ENCODE measurements at places on chromosomes 4 and X.

GRCh38 chrX:112997991-112998390 lies 157.4 kb upstream of the AMOT start:
- no peak for DNase-seq

DNA sequence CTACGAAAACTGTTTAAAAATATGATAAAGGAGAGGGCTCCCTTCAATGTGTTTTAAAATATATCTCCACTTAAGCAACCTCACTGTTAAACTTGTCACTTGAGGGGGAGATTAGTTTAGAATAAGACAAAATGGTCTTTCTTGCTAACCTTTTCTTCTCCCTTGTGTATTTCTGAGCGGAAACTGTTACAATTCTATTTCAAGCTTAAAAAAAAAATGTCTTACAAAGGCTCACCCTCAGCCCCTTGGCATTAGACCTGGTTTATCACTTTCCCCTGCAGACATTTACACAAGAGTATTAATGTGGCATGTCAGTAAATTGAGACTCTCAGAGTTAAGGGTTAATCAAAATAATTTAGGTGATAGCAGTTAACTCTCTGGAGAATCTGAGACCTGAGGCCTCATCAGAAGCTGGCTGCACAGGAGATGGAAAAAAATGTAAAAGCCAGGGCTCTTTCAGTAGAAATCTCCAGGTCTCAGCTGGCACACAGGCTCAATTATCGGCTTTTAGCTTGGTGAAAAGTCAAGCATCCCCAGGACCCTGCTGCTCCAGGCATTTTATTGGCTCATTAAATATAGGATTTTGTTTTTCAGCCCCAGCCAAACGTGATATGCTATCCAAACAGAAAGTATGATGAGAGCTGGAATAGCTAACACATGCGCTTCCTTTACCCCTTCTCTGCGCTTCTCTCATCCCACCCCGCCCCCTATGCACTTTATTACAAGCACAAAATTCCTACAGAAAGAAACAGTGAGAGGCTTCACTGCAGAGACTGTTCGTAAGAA lies 130.5 kb downstream of the PPA2 start:
- no peak for DNase-seq

GRCh38 chr4:176229645-176230044 lies 34.3 kb upstream of the SPATA4 start:
- DNase-seq = no peak

GRCh38 chrX:124010157-124010556 lies 48.7 kb downstream of the STAG2 start:
- no peak for DNase-seq

DNA sequence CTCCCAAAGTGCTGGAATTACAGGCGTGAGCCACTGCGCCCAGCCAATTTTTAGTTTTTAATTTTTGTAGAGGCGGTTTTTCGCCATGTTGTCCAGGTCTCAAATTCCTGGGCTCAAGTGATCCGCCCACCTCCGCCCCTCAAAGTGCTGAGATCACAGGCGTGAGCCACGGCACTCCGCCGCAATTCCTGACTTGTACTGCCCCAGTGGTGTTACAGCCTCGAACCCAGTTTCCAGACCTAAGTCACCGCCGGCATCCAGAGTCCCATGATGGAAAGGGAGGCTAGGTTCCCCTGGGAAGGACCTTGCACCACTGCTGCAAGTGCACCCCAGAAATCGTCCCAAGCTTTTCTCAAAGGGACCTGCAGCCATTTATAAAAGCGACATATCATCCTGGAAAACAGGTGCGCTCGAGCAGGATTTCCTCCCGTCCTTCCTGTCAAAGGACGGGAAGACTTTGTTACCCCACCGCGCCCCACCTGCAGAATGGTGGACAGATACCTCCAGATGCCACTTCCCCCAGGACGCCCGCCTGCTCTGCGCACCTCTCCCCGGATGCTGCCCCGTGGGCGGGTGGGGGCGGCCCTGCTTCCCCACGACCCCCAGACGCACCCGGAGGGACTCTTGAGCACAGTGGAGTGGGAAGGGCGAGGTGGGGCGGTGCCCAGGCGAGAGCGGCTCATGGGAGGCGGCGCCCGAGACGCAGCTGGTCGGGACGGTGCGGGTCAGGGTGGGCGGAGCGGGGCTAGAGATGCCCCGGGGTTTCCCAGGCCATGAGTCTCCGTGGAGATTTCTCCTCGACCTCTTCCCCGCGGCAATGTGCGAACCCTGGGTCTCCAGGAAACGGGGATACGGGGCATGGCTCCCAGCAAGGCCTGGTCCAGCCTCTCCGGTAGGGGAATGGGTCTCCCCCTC lies 947 bp upstream of the RPL10 start:
- peak; percentile 58 for DNase-seq

DNA sequence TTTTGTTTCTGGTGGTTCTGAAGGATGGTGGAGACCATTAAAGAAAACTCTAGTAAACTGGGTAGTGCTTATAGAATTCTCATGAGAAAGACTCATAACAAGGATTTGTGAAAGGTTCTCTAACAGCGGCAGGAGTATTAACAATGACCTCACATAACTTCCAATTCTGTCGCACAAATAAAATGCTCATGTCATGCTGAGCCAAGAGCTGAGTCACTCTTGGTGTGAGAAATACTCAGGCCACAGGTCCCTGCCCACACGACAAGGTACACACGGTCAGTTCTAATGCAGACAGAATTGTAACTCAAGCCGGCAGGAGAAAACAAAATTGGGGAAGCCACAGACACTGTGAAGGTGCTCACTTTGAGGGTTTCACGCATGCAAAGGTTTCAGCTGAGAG lies 34.4 kb upstream of the C4orf50 start:
- no peak for DNase-seq

- DNase-seq = no peak
Measured at GRCh38 chr4:92270908-92271307, 32.9 kb upstream of the GRID2 start.

DNA sequence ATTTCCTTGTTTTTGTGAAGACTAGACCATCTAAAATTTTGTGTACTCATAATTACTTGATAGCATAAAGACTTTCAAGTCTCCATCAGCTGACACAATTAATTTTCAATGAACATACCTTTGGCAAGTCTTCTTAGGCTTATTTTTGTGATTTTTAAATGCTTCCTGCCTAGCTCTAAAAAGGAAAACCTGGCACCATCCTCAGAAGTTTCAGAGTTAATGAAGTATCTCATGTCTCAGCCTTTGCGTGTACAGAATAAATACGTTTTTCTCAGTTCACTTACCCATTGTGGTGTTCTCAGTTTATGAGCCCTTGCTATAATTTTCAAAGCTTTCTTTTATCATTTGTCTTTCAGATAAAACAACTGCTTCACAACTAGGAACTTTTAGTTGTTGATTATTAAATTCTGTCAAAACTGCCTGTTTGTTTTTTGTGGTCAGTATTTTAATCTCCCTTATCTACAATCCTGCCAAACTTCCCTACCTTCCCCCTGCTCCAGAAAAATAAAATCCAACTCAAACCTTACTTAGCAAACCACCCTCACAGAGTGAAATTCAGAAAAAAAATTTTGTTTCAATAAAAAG lies 21.6 kb downstream of the ADD1 start:
- DNase-seq = no peak

DNA sequence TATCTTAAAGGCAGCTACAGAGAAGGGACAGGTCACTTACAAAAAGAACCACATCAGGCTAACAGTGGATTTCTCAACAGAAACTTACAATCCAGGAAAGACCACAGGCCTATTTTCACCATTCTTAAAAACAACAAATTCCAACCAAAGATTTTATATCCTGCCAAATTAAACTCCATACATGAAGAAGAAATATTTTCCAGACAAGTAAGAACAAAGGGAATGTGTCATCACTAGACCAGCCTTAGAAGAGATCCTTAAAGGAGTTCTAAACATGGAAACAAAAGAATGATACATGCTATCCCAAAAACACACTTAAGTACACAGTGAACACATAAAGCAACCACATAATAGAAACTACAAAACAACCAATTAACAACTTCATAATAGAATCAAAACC lies 105.6 kb downstream of the ANXA10 start:
- no peak for DNase-seq

DNA sequence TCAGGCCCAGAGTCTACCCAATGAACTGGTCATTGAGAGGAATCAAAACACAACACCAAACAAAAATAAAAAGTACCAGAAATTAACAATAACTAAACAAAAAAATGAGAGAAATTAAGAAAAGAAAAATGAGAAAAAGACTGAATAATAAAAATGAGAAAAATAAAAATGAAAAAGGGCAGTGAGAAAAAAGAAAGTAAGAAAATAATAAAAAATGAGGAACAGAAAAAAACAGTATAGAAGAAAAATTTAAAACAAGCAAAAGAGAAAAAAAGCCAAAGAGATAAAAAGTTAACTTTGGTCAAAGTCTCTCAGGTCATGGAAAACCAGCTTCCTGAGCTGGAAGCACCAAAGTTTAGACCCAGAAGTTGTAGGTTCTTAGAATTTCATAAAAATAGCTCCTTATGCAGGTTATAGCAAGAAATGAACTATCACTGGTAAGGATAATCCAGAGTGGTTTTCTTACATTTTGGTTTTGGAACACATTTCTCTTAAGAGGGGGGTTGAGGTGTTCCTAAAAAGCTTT lies 51.0 kb upstream of the WDR17 start:
- DNase-seq = no peak

- DNase-seq = no peak
Measured at GRCh38 chr4:121814756-121815155, 8.9 kb downstream of the CCNA2 start.

DNA sequence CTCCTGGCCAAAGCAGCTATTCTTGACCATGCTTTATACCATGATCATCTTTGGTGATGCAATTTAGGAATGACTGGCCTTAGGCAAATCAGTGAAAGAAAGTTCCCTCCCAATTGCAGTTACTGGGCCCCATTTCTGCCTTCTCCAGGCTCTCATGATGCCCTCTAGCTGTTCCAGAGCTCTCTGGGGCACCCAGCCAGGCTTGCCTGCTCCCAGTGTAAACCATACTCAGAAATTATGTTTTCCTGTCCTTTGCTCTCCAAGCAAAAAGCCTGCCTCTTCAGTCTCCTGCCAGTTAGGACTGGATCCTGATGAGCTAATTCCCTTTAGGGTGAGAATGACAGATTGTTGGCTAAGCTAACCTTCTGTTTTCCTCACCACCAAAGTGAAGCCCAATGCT lies 85.3 kb upstream of the RBPJ start:
- DNase-seq = no peak

- no peak for DNase-seq
Measured at GRCh38 chrX:101417981-101418841, 10.2 kb downstream of the HNRNPH2 start.

GRCh38 chrX:150984169-150984824 lies 1.2 kb downstream of the HMGB3 start:
- no peak for DNase-seq

- DNase-seq = no peak
Measured at GRCh38 chrX:153455571-153455970, 9.7 kb upstream of the TREX2 start.

GRCh38 chrX:9438933-9439494 lies 25.8 kb upstream of the TBL1X start:
- DNase-seq = no peak

DNA sequence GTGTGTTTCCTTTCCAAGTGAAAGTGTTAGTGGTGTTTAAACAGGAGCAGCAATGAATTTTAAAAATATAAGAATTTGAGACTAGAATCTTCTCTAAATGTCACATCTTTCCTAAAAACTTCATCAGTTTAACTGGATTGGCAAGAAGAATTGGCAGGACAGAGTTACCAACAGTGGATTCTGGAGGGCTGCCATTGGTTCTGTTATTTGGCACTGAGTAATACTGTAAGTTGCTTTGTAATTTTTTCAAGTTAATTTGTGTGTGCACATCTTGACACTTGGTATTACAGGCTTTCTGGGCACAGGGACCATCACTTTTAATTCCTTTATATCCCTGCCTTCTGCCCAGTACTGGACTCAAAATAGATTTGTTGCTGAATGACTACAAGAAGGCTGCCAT lies 4.5 kb upstream of the GPRIN3 start:
- no peak for DNase-seq

DNA sequence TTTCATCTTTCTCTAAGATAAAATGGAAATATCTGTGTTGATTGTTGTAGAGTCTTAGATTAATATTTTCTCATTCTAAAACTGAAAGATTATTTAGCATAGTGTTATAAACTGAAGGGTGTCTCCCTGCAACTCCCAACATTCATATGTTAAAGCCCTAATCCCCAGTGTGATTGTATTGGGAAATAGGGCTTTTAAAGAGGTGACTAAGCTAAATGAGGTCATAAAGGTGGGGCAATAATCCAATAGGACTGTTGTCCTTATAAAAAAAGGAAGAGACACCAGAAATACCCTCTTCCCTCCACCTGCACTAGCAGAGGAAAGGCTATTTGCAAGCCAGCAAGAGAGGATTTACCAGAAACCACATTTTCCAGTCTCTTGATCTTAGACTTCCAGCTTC lies 1626.4 kb downstream of the C4orf33 start:
- DNase-seq = no peak

- no peak for DNase-seq
Measured at GRCh38 chrX:103475381-103475780, 43.9 kb downstream of the RAB40A start.

GRCh38 chr4:1234811-1235292 lies 14.1 kb downstream of the CTBP1 start:
- no peak for DNase-seq

DNA sequence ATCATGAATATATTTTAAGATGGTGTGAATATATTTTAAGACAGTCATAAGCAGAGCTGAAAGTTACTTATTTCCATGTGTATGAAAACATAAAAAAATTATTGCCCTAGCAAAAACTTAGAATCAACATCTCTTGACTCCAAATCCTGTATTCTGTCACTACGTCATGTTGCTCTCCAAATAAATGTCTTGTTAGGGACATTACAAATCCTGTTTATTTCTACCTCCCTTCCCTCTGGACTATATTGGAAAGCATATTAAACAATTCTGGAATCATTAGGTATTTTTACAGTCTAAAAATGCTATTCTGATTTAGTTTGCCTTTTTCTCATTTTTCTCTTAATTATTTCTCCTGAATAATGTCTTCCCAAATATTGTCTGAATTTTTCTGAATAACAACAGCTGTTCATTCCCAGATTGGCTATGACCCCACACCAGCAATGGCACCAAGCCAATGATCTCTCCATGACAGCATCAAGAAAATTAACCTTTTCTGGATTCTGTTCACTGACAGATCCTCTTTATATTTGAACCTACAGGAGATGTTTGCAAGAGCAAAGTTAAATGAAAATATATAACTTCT lies 523.1 kb downstream of the IQCM start:
- no peak for DNase-seq

- no peak for DNase-seq
Measured at GRCh38 chr4:140969296-140969695, 164.0 kb downstream of the RNF150 start.

GRCh38 chr4:24105327-24106038 lies 215.6 kb upstream of the PPARGC1A start:
- no peak for DNase-seq

GRCh38 chr4:30875658-30876269 lies 155.6 kb downstream of the PCDH7 start:
- no peak for DNase-seq
